Suppressor macrophage treated with lipopolysaccharide for 1 hour (primary cell): ENCODE measurements at places on chromosomes 7 and 10.

DNA sequence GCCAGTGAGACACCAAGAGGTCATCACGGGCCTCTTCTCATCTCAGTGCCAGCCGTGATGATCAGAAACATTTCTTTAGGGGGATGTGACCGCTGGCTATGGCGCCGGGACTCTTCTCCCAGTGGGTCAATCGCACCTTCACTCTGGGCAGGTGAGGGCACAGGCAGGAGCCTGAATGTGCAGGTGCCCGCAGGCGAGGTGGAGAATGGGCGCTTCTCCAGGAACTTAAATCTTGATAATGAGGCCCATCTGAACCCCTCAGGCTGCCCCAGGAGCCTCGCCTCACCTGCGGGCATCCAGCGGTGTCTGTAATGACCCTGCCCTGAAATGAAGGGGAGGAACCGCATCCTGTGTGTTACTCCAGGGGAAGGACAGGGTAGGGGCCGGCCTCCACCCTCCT is 204.7 kb downstream of the ADARB2 start:
- no peak for DNase-seq

DNA sequence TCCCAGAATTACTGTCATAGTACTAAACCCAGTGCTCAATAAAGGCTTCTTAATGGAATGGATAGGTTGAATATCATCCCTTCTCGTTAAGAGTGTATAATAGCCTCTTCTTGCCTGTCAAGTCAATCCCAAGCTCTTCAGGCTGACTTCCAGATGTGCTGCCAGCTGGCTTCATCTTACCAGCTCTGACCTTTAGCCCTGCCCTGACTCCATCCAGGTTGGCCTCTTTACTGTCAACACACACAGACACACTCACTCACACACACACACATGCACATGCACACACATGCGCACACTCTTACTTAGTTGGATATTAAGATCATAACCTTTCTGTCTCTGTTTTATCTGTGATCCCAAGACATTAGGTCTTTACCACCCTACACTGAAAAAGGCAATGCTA is 49.1 kb downstream of the ASB4 start:
- DNase-seq: no peak

DNA sequence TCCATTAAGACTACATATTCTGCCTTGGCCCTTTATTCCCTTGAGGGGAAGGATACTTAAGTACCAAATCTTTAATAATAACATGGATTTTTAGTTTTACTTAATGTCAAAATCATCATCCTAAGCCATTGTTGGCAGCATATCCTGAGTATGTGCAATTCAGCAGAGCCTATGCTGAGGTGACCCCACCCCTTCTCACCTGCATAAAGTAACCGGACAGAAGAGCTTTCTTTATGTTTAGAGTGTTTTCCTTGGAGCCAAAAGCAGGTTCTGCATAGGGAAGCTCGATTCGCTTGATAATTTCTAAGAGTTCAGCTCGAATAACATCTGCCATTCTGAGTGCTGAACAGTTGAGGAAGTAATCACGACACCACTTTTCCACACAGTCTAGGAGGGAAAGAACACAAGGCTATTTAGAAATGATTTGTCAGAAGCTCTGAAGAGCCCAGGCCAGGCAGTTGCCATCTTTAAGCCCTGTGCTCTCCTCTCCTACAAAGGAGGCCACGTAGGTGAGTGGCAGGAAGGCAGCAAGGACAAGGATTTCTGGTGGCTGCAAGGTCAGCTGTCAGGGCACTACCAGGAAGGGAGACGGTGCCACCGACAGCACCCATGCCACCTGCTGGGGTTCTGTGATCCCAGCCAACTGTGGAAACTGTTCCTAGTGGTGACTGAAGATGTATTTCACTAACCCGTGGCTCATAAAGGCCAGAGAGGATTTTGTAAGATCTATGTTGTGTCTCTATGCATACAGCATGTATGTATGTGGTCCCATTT is 15.6 kb downstream of the BCCIP start:
- no peak for DNase-seq

- no peak for DNase-seq
Measured at GRCh38 chr10:43585981-43586729, 11.7 kb upstream of the ZNF239 start.

DNA sequence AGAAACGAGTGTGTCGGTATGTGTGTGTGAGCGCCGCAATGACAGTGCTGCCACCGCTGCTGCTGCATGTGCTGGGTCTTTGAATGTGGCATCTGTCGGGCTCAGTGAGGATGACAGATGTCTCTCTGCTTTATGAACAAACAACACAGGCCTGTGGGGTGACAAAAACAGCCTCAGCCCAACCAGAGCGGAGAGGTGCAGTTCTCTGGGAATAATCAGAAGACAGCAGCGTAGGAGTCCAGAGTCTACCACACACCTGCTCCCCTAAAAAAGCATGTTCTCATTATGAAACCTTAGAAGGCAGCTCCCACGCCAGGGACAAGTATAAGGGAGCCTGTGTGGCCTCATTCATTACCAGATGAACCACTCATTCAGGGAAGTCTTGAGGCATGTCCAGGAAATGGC is 278.3 kb downstream of the KCNMA1 start:
- no peak for DNase-seq

GRCh38 chr7:6375348-6376101 is 72.2 kb downstream of the DAGLB start:
- no peak for DNase-seq

- no peak for DNase-seq
Measured at GRCh38 chr7:41998041-41998440, 239.0 kb downstream of the GLI3 start.

- peak; percentile 31 for DNase-seq
Measured at GRCh38 chr10:71398976-71399375, 2.3 kb downstream of the CDH23 start.

DNA sequence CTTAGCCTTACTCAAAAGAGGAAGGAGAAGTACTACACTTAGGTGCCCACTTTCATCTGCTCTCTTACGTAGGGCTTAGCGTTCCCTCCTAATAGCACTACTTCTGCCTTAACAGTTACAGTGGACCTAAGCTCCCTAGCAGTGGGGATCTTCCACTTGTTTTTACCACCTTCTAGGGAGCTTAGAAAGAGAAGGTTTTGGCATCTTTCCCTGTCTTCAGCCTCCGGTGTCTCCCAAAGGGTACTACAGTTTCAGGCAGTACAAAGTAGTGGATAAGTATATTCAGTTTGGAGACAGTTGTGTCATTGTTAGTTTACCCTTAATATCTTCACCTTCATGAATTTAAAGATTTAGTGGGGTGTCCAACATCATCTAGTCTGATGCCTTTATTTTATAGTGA is 14.6 kb downstream of the CHRM2 start:
- DNase-seq: no peak

- DNase-seq: no peak
Measured at GRCh38 chr7:44143646-44144250, 2.6 kb upstream of the MYL7 start.

DNA sequence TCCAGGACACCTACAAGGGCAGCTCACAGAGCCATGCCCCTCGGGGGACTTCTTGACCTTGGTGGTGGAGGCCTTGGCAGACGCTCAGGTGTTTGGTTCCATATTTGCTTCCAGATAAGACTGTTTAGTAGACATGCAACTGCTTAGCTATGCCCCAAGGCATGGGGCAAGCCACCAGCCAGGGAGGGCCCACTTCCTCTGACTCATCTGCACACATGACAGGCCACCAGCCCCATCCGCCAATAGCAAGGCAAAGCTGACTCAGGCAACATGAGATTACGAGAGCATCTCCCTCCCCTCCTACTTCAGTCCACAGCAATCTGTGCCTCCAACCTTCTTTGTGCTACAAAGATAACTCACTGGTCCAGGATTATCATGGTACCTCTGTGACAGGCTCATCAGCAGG is 54.9 kb downstream of the KCNMA1 start:
- DNase-seq: peak; percentile 75

- DNase-seq: peak; percentile 63
Measured at GRCh38 chr7:98868450-98868849, 1.4 kb downstream of the TMEM130 start.

GRCh38 chr7:35983626-35984025 is 169.4 kb upstream of the EEPD1 start:
- peak; percentile 58 for DNase-seq

- no peak for DNase-seq
Measured at GRCh38 chr10:61588770-61589211, 73.9 kb upstream of the CABCOCO1 start.
